ENCODE measurements at places on chromosomes 12 and 14. TPM values are rescaled to one million over a fixed set of nuclear protein-coding genes. Genes with fewer than 3 reads are reported as not detected.

Gene CCND2
- not detected for total RNA-seq

Gene RPL36AL
- 409 TPM for total RNA-seq

Gene TAC3
- not detected for total RNA-seq

Gene CAPS2
- total RNA-seq, result 1.1 TPM

Gene RHEBL1
- 4.4 TPM for total RNA-seq

Gene KLRC1
- total RNA-seq, result not detected

Gene KRT80
- 38.7 TPM for total RNA-seq

All from A549 treated with dexamethasone at 1 μM for 4 hours (cell line).